ENCODE measurements at places on chromosomes 1 and 21. TPM values are rescaled to one million over a fixed set of nuclear protein-coding genes. Genes with fewer than 3 reads are reported as not detected.

Gene PTGS2
- 21.0 TPM for total RNA-seq

Gene AK5
- 21.2 TPM for total RNA-seq

Gene SLC26A9
- total RNA-seq: not detected

Gene COP1
- total RNA-seq: 47.2 TPM

Gene SLAMF9
- total RNA-seq: not detected

Gene KRTCAP2
- 232 TPM for total RNA-seq

Gene SMG5
- 53.2 TPM for total RNA-seq

Gene LEMD1
- not detected for total RNA-seq

Gene LCE6A
- total RNA-seq: not detected

Gene B3GALNT2
- 34.0 TPM for total RNA-seq

Gene ZC3H12A
- total RNA-seq: 2.4 TPM

Gene PADI2
- total RNA-seq: 0.22 TPM

Gene VCAM1
- total RNA-seq: 1.8 TPM

Gene FALEC
- not detected for total RNA-seq

Gene UQCRHL
- total RNA-seq: 3.3 TPM

Gene KRTAP12-2
- not detected for total RNA-seq

Gene NMNAT2
- 0.22 TPM for total RNA-seq

Gene SPRR2F
- not detected for total RNA-seq

Gene OLFM3
- total RNA-seq: not detected

Data from lung microvascular endothelial cell (primary cell).